Upper lobe of right lung (tissue), 1 donor: ENCODE measurements at places on chromosomes 7 and 10.

GRCh38 chr10:71555087-71555723, 158.5 kb downstream of the CDH23 start:
- no peak for DNase-seq

- DNase-seq, result no peak
Measured at GRCh38 chr7:23247046-23247602, 549 bp downstream of the GPNMB start.

DNA sequence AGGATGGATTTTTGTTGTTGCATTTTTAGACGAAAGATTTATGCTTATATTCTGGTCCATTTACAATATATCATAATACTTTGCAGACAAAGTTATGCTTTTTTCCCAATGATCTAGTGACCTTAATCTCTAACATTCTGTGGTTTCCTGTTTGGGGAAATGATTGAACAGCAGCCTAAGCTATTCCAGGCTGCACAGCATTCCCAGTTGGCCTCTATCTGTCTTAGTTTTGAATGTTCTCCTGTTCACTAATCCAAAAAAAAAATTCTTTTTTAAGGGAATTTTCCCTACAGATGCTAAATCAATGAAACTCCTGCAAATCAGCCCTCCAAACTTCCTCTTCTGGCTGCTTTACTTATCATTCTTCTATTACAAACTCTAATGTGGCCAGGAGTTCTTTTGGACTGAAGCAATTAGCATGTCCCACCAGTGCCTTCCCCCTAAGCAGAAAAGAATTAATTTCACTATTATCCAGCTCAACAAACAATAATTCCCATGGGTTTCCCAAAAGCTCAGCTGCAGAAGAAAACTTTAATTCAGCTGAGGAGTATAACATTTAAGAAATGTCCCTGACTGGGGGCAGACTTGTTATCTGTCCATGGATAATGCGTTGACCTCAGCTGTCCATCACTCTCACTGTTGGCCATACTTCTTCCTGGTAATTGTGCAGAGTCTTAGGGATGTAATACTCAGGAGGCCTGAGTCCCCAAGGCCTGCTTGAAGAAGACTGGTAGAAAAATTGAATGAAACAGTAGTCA, 81.9 kb upstream of the TRIL start:
- no peak for DNase-seq

DNA sequence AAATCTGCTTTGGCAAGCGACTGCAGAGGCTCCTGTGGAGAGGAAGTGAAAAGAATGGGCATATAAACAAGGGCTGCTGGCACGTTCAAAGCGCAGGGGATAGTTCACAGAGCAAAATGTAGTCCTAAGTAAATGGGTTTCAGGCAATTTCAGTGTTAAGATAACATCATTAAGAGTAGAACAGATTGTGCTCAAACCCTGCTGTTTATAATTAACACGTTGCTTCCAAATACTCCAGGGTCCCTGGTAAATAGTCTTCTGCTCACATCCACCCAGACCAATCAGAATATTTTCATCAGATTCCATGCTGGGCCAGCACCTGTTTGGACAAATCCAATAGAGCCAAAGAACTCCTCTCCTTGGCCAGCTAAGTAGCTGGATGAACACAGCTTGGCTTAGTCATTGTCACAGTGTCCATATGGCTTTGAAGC, 81.4 kb downstream of the ORC5 start:
- no peak for DNase-seq

GRCh38 chr7:44622342-44623151, 16.1 kb downstream of the OGDH start:
- DNase-seq, result no peak

DNA sequence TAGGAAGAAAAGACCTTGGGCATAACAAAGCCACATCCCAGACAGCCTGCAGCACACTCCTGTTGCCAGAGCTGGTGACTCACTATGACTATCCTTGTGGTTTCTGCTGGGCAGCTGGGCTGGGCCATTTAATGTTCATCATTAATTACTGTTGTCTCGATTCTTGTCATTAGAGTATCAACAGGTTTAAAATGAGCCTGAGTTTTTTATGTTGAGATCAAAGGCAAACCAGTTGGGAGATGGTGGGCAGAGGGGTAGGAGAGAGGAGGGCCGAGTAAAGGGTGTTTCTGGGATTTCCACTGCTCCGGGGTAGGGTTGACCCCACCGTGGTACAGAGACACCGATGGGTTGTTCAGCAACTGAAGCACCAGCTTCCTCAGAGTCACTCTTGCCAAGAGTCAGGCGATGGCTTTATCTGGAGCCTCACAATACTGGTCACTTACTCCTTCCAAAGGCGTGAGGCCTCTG, 128.7 kb upstream of the LYZL1 start:
- DNase-seq, result no peak

DNA sequence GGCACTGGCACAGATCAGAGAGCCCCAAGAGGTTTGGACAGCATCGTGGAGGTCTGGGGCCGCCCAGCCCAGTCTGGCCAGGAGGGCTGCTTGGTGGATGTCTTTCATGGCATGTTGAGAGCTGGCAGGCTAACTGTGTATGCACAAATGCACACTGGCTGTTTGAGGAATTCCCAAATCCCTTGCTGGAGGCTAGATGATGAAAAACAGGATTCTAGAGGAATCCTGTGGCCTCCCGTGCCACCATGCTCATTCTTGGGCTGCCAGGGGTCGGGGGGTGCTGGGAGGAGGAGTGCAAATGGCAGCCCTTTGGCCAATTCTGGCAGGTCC, 26.5 kb downstream of the LEP start:
- DNase-seq, result no peak

DNA sequence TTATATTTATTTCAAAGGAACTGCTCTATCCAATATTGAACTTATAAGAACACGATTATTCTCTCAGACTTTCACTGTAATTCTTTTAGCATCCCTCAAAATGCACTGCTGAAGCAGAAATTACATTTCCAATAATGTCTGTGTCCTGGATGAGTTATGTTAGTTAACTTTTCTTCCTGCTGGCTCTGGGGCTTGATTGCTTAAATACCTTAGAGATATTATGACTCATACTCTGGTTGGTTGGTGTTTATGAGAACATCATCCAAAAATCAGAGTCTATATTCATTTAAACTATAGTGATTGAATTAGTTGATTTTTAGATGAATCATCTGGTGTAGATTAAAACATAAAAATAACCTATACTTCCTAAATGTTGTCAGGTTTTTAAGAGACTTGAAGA, 246.3 kb upstream of the VWC2 start:
- DNase-seq, result no peak

DNA sequence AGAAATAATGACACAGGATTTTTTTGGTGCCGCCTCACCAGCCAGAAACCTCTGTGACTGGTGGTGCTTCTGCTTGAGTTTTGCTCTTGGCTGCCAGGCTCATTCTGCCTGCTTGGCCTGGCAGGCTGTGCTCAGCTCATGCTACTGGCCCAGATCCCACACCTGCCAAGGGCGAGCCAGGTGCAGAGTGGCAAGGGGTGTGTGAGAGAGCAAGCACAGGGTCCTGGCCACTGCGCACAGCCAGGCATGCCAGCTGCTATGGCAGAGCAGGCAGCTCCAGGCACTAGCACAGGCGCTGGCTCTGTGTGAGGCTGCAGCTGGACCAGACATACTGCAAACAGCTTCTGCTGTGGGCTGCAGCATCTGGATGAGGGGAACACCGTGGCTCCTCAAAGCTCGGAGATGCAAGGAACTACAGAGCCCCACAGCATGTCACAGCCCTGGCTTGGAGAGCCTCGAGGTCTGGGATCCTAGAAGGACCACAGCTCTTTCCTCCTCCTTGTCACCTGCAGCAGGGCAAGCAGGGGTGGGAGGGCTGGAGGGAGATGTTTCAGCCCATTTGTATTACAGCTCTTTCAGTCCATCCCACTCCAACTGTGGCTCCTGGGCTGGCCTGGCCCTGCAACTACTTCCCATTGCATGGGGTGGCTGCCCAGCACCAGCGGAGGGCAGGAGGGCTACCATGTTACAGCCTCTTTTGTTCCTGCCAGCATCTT, 313.4 kb upstream of the SEMA3C start:
- DNase-seq, result no peak

- peak; percentile 35 for DNase-seq
Measured at GRCh38 chr10:30821994-30822692, 192.6 kb upstream of the LYZL2 start.

DNA sequence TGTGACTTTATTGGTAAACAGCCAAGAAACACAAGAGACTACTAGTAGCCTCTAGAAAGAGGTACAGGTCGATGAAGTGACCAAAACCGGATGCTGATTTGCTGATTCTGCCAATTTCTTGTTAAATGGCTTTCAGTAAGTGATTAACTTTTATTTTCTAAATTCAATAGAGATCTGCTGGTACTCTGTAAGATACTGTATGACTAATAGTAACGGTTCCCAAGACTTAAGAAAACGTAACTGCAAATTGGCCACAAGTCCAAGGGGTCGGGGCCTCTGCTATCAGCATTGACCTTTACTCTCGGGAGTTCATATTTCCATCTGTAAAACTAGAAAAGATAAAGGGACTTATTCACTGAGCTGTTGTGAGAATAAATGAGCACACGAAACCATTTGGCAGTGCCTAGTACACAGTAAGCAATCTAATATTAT, 1.4 kb downstream of the FAM3C start:
- no peak for DNase-seq

DNA sequence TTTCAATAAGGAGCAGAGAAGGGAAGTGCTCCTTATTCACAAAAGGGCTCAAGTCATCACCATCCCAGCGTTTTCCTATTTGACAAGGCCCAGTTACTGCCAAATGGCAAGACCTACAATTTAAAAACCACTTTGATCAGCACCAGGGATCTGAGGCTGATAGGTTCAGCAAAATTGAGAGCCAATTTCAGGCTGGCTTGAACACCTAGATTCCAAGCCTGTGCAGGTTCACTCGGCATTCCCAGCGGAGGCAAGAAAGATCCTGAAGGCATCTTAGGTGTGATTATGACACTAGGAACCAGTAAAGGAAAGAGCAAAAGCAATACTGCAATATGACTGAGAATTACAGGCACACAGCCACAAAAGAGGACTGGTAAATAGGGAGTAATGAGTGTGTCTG, 441.4 kb downstream of the CALN1 start:
- no peak for DNase-seq

DNA sequence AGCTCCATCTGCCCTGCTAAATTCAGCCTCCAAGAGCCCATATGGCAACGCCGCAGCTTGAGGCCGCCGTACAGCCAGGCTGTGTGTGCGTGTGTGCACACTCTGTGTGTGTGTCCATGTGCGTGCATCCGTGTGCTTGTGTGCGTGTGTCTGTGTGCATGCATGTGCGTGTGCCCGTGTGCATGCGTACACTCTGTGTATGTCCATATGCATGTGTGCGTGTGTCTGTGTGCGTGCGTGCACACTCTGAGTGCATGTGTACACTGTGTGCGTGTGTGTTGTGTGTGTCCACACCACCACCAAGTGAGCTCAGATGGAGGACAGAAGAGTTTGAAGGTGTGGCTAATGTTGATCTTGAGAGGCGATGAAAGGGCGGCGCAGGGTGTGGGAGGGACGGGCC, 30.0 kb downstream of the SMKR1 start:
- no peak for DNase-seq

DNA sequence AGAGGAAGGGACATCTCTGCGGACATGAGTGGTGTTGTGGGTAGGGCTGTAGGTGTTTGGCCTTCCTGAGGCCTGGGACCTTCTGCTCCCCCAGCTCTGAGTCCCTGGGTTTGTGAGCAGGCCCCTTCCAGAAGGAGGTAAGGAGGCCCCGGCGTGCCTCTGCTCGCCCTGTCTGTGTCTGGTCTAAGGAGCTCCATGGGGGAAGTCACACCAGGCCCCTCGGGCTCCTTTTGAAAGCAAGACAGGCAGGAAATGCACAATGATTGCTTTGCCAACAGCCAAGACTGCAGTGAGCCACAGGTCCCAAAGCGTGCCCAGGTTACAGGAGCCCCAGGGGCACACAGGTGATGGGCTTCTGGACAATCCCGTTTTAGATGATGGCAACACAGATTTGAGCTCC, 89.5 kb downstream of the FAM53B start:
- DNase-seq, result no peak

DNA sequence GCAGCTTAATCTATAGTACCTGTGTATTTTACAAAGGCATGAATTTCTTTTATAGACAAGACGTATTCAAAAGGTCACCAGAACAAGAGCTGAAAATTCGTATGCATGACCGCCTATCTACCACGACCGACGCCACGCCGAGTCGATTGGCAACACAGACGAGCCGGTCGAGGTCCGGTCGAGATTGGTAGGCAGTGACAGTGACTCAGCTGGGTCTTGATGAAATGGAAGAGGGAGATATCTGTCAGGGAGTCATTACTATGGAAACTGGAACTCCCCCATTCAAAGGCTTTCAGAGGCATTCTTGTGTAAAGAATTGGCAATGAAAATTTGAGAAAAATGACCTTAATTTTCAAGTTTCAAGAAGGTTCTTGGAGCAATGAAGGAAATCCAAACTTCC, 2.1 kb downstream of the ATP5MK start:
- peak; percentile 32 for DNase-seq

- DNase-seq, result no peak
Measured at GRCh38 chr7:53398566-53398965, 363.1 kb downstream of the POM121L12 start.

DNA sequence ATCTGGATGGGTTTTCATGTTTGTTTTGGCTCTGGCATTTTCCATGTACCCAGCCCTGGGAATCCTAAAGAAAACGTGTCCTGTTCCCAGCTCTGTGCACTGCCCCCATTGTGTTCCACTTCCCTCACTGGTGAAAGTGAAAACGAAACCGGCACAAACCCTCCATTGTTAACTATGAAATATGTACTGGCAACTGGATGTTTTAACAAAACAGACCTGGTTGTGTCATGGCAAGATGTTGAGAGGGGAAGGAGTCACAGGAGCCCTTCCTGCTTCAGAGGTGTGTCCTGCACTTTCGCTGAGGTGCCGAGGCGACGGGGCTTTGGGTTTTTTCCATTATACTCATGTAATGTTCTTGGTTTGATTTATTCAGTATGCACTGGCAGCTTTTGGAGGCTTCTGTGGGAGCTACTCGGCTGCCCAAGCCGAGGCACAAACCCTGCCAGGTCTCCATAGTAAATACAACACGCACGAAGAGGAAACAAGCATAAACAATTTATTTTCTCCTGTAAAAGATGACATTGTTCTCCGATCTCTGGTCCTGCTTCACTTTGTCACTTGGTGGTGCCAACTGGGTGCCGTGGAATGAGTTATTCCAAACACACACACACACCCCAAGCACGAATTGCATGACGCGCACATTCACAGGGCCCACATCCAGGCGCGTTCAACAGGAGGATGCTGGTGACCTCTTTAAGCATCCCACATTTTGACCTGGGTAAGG, 118.2 kb downstream of the CDK6 start:
- DNase-seq, result no peak

DNA sequence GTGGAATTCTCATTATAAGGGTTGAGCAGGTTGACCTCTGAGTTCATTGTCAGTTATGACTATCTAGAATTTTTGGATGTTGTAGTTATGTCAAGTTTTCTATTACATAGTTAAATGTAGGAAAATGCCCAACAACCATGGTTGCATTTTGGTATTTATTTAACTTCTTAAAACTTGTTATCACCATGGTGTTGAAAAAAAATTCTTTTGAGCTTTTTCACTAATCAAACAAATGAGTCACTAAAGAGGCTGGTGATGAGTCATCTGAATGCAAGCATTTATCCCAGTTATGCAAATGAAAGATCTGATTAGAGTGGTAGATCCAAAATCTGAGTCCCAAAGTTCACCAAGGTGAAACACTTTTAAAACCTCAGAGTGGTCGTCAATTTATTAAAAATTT, 624.7 kb upstream of the IGFBP3 start:
- no peak for DNase-seq
